Activated CD4-positive, alpha-beta T cell treated with anti-CD3 and anti-CD28 coated beads, Interleukin-2, amount 10 ng/mL, durations not matched to agents 24 days and 14 days (primary cell): ENCODE measurements at places on chromosomes 3 and 15. TPM values are rescaled to one million over a fixed set of nuclear protein-coding genes. Genes with fewer than 3 reads are reported as not detected.

GRCh38 chr15:59373215-59373614, 544 bp upstream of the MYO1E start:
- DNase-seq = no peak

GRCh38 chr3:136606990-136607389, 145.2 kb downstream of the STAG1 start:
- DNase-seq = no peak

DNA sequence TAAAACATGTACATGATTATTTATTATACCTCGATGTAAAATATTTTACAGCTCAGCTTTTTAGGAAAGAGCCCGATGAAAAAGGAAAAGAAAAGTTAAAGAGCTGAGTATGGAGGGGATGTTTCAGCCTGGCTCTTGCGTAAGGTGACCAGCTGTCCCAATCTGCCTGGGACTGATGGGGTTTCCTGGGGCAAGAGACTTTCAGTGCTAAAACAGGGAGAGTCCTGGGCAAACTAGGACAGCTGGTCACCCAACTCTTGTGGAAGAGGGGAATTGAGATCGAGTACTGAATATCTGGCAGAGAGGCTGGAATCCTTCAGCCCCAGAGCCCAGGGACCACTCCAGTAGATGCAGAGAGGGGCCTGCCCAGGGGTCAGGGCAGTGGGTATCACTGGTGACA, 21.0 kb downstream of the DUOX2 start:
- no peak for DNase-seq

- no peak for DNase-seq
Measured at GRCh38 chr15:85037641-85038040, 56.0 kb downstream of the PDE8A start.

Gene ITIH1
- not detected in 2 replicates for total RNA-seq

DNA sequence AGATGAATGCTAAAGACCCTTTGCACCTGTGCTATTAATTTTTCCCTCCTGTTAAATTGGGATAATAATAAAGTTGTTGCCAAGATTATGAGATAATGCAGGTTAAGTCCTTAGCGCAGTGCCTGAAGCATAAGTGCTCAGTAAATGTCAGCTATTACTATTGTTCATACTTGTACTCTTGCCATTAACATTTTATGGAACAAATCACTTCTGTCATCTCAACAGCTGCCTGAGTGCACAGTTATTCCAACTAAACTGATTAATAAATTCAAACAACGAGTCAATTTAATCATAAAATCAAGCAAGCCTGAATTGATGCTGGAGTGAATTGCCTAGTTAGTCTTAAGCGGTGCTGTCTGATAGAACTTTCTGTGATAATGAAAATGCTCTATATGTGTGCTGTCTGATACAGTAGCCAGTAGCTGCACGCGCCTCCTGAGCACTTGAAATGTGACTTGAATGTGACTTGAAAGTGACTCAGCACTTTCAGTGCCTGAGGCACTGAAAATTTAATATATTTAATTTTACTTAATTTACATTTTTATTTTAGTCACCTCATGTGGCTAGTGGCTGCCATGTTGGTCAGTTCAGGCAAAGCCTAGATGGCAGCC, 198.7 kb upstream of the PFN2 start:
- DNase-seq = no peak

GRCh38 chr3:152352554-152352953, 83.8 kb downstream of the MBNL1 start:
- DNase-seq = peak; percentile 30

- no peak for DNase-seq
Measured at GRCh38 chr15:27094235-27094634, 123.3 kb downstream of the GABRG3 start.

GRCh38 chr3:99319450-99319849, 318.9 kb upstream of the COL8A1 start:
- no peak for DNase-seq

GRCh38 chr3:22951910-22952309, 251.2 kb upstream of the UBE2E2 start:
- DNase-seq = no peak

DNA sequence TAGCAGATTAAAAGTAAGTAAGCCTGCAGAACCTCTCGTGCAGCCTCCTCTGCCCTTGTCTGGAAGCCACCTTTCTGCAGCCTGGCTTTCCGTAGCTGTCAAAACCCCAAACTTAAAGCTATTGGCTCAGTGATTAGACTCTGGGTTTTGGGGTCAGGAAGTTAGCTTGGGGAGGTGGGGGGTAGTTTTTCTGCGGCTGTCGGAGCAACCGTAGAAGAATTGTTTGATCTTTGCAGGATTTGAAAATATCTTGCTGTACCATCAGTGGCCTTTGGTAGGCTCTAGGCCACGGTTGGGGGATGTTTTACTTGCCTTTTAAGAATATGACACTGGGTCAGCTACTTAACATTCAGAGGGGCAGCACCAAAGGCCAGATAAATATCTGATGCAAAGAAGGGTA, 88.4 kb upstream of the RASGRP1 start:
- peak; percentile 95 for DNase-seq

- DNase-seq = no peak
Measured at GRCh38 chr3:107981471-107982111, 109.2 kb downstream of the CD47 start.

- DNase-seq = no peak
Measured at GRCh38 chr3:69698728-69699127, 40.5 kb upstream of the MITF start.

GRCh38 chr3:61226166-61226686, 25.0 kb downstream of the FHIT start:
- DNase-seq = no peak

DNA sequence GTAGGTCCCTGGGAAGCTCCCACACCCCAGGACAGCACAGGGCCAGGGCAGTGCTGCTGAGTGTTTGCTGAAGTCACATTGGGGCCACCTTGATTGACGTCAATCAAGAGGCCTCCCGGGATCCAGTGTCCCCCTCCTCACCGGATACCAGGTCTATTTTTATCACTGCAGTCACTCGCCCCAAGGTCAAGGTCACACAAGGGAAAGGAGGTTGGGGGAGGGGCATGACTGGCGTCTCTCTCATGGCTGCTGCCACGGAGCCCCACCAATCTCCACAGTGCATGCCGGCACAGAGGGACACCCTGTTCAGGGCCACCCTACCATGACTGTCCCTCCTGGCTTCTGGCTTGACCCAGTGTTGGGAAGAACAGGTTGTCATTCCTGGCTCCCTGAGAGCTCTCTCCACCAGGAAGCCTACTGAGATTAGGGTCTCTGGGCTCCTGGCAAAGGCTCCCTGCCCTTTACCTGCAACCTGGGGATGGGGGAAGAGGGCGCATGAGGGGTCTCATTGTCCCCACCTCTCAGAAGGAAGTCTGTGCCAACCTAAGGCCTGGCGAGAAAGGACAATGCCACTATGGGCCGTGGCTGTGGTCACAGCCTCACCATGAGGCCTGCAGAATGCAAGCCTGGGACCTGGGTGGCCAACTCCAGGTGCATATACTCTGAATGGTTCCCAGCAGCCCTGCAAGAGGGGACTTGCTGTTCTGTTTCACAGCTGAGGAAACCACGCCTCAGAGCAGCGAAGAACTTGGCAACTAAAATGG, 1.5 kb downstream of the MYL3 start:
- DNase-seq = no peak

- no peak for DNase-seq
Measured at GRCh38 chr15:79689030-79689429, 207.8 kb downstream of the MTHFS start.

- DNase-seq = no peak
Measured at GRCh38 chr15:20646529-20647142, 105.0 kb upstream of the GOLGA6L6 start.

DNA sequence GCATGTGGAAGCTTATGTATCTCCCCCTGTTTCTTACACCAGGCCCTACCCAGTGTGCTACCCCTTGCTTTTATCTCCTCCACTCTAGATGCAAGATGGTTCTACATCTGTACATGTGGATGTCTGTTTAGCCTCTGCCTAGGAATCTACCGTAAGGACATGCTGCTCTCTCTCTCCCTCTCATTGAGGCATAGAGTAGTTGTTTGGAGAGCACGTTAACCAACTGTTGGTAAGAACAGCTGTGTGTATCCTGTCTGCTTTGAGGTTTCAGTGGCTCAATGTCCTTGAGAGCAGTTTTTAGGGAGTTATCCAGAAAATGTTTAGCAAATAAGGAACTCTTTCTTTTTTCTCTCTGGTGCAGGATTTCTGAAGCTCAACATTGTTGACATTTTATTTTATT, 152.8 kb downstream of the DNAJB8 start:
- no peak for DNase-seq

Gene AMIGO3
- total RNA-seq = 0.21 TPM in 1 of 2 replicates, not detected in the other

DNA sequence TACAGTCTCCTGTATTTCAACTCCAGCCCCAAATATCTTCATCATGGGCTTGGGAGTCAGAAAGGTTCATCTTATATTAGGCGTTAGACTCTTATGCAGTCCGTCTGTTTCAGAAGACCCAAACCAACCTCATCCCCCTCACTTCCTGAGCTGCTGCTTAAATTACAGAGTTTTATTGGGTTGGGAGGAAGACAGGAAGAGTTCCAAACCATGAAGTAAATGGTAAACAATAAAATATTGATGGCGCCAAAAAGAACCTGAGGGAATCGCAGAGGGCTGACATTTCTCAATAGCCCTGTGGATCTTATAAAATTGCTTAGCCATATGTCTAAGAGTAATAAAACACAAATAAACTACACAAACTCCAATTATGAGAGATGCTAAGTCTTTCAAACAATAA, 116.9 kb upstream of the C3orf80 start:
- DNase-seq = no peak

DNA sequence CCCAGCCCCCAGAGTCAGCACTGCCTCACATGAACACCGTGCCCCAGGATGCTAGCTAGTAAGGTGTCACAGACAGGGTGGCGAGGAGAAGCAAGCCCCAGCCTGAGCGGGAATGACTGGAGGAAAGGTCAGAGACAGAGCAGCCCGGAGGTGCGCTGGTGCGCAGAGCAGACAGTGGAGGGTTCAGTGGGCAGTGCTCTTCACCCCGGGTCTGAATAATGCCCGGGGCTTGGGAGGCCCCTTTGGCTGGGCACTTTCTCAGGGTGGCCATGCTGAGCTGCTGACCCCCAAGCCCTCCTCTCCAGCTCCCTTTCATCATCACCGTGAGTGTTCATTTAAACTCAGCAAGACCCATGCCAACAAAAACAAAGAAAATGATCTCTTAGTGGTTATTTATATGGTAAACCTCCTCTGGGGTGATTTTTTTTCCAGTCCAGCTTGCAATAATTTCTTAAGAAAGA, 110.8 kb downstream of the VGLL4 start:
- DNase-seq = no peak

Gene IQCF5
- not detected in 2 replicates for total RNA-seq

DNA sequence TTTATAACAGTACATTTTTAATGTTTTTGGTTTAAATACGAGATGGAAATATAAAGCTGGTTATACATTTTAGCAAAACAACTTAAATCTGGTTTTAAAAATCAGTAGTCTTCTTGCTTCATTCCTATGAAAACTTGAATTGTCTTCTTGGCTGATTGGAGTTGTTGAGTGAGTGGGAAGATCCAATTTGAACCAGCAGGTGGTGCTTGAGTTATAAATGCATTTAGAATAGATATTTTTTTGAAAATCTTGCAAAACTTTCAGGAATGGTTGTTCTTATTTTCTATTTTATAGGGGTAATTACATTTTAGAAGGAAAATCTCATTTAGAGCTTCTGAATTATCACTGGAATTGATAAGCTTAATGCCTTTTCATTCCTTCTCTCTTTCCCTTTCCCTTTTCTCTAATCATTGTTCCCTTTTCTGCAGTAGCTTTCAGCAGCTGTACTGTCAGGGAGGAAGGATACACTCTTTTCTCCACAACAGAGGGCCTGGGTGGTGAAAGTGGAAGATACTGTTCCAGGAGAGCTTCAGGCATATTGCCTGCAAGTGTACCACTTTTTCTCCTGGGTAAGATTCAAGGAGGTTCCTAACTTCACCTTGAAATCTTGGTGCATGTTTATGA, 335.6 kb downstream of the NLGN1 start:
- no peak for DNase-seq

Gene TPRG1
- 25.9 and 29.7 TPM in 2 replicates for total RNA-seq

- no peak for DNase-seq
Measured at GRCh38 chr15:89797678-89798201, 16.9 kb downstream of the ANPEP start.

- peak; percentile 47 for DNase-seq
Measured at GRCh38 chr3:141367038-141367730, 1.1 kb upstream of the ZBTB38 start.

DNA sequence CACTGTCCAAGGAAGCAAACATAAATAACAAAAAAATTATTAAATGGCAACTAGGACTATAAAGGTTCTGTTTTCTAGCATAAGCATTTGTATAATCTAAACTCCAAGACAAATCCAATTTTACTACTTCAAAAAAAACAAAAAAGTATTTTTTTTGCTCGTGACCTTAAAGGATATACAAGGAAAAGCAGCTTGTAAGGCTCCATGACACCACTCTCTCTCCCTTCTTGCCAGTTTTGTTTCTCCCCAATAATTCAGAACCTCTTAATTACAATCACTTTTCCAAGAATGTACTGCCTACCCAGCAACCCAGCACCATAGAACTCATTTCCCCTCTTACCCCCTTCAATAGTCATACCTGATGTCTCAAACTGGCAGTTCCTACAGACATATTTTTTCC, 496.2 kb downstream of the GRM7 start:
- DNase-seq = no peak

DNA sequence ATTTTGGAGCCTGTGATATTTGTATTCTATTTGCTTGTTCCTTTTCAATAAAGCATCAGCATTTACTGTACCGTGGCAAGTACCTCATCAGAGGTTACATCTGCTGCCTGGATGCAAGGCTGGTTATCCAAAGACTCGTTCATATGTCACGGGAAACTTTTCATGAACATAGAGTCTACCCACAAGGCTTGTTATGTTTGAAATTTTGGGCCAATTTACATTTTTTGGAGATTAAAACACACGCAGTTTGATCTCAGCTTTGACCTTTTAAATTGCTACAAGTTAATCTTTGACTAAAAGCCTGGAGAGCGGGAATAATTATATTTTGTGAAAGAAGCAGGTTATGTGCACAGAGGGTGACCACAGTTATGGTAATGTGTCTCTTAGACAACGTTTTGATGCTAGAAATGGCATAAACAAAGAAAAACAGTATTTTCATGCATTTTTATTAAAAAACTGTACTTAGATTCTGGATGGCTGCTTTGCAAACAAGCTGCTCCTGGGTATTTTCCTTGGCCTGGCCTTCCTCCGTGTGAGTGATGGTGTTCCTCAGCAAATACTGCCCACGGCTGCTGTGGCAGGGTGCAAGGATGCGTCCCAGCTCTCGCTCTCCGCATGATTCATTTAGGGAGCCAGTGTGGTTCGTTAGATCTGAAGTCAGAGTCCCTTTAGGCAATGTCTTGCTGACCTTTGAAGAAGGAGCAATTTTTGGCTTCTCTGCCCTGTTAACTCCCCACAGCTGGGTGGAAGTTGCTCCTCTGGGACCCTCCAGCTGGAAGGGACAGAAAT, 27.1 kb downstream of the CHST2 start:
- DNase-seq = no peak

Gene ITPKA
- total RNA-seq = 3.3 and 3.8 TPM in 2 replicates

DNA sequence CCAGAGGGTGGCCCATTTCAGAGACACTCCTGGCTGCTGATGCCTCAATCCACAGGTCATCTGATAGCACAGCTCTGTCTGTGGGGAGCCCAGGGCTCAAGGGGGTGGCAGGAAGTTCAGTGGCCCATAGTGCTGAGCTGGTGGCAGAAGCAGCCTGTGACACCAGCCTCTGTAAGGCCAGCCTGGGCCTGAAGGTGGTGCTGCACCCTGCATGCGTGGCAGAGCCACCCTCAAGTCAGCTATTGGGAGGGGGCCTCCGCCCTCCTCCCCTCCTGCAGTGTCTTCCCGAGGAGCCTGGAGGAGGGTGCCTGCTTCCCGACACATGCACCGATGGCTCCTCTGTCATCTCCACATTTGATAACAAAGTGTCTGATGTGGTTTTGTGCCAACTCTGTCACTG, 3.0 kb downstream of the PLA1A start:
- DNase-seq = peak; percentile 69

GRCh38 chr15:62063825-62064635, 2.7 kb upstream of the C2CD4A start:
- DNase-seq = no peak
